Cardiac ventricle fibroblast (primary cell): ENCODE measurements at places on chromosomes 12 and 14. TPM values are rescaled to one million over a fixed set of nuclear protein-coding genes. Genes with fewer than 3 reads are reported as not detected.

Gene RAD51AP1
- 1.7 and 2.3 TPM in 2 replicates for total RNA-seq

Gene DCAF5
- 21.3 and 27.1 TPM in 2 replicates for total RNA-seq

Gene RAD51B
- total RNA-seq: 4.0 and 5.8 TPM in 2 replicates

Gene PSMC6
- 61.8 and 69.0 TPM in 2 replicates for total RNA-seq

Gene OTX2
- total RNA-seq: not detected in 2 replicates

Gene KIF5A
- total RNA-seq: not detected in 2 replicates

Gene BMAL2
- total RNA-seq: 0.83 and 0.94 TPM in 2 replicates

Gene ASCL1
- not detected in 2 replicates for total RNA-seq

Gene PAX9
- not detected in 2 replicates for total RNA-seq

Gene LMBR1L
- 18.1 and 23.3 TPM in 2 replicates for total RNA-seq

Gene CCDC38
- total RNA-seq: not detected in 2 replicates

Gene ABCD2
- not detected in 2 replicates for total RNA-seq

Gene LBHD2
- not detected in 2 replicates for total RNA-seq

Gene INHBC
- not detected in 2 replicates for total RNA-seq

Gene NXPH4
- 17.6 and 21.4 TPM in 2 replicates for total RNA-seq

Gene MSRB3
- 25.6 and 31.1 TPM in 2 replicates for total RNA-seq
